Stimulated activated CD4-positive, alpha-beta T cell treated with anti-CD3 and anti-CD28 coated beads, TNF-alpha, amount 100 ng/mL, for 1 hour (primary cell): ENCODE measurements at places on chromosomes 5 and 9.

DNA sequence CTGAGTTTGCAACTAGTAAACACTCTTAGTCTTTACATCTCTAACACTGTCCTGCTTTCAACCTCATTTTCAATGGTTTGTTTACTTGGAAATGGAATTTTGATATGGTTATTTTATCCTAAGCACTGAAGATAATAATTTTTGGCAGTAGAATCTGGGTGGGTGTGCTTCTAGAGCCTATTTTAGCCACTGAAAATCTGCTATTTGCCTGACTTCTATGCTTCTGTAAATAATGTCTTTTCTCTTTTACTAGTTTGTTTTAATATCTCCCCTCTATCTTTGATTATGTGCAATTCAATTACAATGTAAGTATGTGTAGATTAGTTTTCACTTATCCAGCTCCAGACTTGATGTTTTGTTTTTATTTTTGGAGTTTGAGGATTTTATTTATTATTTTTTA is 197.5 kb downstream of the TUSC1 start:
- DNase-seq = no peak

DNA sequence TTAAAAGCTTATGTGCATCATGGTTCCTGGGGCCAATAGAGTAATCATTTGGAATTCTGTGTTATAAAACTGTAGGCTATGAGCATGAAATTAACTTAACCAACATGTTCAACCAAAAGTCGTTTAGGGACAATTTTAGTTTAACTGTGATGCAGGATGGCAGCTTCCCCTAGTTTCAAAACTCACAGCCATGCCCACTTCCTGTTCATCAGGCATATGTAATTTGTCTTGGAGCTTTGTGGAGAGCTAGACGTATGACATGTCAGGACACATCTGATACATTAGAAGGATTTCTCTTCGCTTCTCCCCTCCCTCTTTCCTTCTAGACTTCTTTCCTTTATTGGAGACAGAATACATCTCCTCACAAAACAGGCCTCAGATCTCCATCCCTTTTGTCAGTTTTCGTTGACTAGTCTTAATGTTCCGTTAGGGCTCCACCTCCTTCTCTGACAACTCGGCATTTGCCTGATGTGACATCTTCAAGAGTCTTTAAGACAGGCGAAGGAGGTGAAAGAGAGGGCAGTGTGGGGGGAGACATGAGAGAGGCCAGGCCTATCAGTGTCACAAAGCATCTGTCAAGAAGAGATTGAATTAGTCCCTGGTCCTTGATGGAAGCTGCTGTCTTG is 176.0 kb downstream of the MSX2 start:
- no peak for DNase-seq

DNA sequence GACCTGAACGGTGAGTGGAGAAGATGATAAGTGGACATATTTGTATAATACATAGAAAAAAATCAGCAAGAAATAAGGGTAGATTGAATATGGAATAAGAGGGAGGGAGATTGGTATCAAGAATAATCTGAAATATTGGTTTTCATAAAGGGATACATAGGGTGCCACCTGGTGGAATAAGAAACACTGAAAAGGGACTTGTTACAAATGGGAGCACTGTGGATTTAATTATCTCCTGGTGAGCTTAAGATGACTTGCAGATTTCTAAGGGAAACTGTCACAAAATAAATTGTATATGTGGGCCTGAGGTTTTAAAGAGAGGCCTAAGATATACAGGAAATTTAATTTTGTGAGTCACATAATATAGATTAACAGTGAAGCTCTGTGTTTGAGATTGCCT is 1403.5 kb upstream of the CDH18 start:
- DNase-seq = no peak

DNA sequence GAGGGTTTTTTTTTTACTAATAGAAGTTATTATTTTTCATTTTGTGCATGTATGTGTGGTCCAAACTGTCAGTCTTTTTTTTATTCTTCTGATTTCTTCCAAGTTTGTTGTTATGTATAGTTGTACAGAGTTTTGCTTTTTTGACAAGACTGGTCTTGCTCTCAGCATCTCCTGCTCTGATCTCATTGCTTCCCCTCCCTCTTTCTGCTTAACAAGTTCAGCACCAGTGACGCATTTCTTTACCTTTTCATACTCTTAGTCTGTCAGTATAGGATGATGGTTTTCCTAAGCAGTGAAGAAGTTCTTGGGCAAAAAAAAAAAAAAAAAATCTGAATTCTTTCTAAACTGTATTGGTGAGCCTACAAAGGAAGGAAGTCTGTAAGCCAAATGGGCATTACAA is 135.1 kb downstream of the CD180 start:
- no peak for DNase-seq

DNA sequence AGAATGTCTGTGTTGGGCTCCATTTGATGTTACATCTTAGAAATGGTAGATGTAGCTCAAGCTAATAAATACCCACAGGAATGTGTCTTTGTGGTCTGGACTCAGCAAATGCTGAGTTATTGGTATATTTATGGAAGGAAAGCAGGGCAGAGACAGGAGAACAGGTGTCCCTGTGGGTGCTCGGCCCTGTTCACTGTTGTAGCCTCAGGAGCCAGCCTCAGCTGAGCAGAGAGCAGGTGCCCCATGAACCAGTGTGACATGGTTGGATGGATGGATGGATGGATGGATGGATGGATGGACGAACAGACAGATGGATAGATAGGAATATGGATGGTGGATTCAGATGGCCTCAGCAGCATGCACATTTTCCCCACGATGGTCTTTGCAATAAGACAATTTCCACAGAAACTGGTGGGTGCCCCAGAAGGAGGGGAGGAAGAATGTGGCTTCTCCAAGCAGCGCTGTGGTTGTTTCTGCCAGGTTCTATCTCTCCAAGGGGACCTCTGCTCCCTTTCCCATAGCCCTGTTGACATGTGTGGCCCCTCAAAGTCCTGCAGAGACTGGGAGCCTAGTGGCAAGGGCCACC is 8.2 kb upstream of the IRF1 start:
- no peak for DNase-seq

GRCh38 chr5:83777856-83778255 is 57.2 kb upstream of the HAPLN1 start:
- DNase-seq = no peak

GRCh38 chr9:83656952-83657351 is 34.0 kb downstream of the IDNK start:
- DNase-seq = no peak

- no peak for DNase-seq
Measured at GRCh38 chr5:37799865-37800421, 39.9 kb downstream of the GDNF start.

GRCh38 chr5:130541617-130542221 is 623.3 kb downstream of the HINT1 start:
- DNase-seq = no peak

DNA sequence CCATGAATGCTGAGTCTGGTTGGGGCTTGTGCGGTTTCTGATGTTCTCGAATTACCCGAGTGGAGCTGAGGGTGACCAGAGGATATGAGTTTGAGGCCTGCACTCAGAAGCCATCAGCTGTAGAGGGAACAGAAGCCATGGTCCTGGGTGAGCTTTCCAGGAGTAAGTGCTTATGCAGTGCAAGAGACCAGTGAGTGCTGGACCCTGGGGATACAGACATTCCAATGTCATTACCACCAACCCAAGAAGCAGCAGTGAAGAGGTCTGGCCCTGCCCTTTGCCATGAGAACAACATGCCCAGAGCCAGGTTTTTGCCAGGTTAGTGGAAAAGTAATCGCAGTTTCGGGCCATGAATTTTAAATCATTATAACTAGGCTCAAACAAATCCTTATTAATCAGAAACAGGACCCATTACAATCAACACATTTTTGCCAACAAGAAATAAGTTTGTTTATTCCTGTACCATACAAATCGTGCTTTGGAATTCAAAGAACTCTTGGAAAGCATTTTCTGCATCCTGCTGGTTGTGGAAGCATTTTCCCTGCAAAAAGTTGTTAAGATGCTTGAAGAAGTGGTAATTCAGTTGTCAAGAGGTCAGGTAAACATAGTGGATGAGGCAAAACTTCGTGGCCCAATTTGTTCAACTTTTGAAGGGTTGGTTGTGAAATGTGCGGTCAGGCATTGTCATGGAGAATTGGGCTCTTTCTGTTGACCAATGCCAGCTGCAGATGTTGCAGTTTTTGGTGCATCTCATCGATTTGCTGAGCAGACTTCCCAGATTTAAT is 154.6 kb downstream of the SYK start:
- DNase-seq = no peak
